SJSA1 (cell line): ENCODE measurements at places on chromosomes 7 and 10.

DNA sequence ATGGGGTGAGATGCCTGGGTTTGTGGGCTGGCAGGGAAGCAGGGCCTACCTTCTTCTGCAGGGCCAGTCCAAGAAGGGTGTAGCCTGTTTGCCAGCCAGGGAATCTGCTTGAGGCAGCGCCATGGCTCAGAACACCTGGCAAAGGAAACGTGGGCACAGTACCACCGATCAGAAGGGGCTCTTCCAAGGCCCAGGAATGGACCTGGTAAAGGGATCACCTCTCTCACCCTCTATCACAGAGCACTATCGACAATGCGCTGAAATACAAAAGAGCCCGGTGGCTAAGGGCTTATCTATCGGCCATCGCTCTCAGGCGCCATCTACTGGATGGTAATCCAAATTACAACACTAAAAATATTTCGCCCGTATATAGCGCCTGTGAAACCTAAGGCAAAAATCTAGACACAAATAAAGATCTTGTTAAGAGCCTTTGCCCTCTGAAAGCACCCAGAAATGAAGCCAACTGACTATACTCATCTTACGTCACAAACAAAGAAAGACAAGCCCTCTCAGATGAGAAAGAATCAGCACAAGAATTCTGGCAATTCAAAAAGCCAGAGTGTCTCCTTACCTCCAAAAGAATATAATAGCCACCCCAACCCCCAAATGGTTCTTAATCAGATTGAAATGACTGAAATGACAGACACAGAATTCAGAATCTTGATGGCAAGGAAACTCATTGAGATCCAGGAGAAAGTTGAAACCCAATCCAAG is 217.8 kb upstream of the HPS1 start:
- DNase-seq, result peak; percentile 11

DNA sequence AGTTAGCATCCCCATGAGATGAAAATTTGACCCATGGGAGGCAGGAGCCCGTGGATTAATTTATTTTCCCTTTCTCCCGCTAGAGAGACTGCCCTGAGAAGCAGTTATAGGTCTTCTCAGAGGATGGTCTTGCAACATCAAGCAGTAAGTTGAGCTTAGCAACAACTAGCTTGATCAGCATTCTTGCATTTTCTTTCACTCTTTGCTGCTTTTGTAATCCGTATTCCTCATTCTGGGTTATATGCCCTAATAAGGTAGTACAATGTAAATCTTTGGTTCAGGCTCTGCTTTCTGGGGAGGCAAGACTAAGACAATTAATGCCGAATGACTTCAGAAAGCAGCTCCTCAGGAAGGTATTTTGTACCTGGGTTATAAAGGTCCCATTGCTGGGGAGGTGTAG is 146.8 kb downstream of the FZD1 start:
- DNase-seq, result no peak

GRCh38 chr7:148379677-148380076 is 210.9 kb upstream of the C7orf33 start:
- DNase-seq, result no peak

DNA sequence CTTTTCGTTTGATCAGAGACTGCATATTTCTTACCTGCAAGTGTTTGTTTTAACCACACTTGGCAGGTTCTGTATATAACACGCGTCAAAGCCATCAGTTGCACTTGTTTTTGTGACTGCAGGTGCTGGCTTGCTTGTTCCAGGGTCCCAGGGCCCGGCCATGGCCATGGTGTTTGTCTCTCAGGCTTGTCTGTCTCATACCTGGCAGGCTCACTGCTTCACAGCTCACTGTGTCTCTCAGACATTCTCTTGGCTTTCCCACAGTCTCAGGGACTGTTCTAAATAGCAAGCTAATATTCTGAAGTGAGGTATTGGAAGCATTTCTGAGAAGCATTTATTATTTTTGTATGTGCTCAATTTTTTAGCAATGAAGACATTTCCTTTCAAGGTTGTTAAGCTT is 46.9 kb downstream of the GPR141 start:
- no peak for DNase-seq

DNA sequence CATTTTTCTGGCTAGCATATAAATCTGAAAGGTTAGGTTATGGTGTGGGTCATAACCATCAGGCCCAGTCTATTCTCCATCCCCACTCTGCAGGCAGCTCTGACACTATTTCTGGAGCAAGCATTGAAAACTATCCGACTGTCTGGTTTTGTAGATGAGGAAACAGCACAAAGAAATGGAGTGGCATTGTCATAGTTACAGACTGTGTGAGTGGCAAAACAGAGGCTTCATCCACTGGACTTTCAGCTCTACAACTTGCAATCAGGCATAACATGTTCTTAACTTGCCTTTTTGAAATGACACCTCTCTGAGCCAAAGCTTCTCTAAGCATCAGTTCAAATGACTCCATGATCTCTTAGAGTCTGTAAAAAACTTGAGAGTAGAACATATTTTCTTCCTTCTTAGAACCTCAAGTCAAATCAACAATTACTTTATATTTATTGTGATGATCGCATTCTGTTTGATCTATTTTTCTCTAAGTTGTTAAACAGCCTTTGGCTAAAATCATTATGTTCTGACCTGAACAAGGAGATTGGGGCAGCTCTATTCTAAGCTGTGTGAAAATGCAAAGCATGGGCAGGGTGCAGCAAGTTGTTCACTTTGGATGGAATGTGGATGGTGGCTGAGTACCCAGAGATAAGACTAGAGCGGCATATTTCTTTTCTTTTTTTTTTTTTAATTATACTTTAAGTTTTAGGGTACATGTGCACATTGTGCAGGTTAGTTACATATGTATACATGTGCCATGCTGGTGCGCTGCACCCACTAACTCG is 68.5 kb downstream of the LRRC4 start:
- DNase-seq, result no peak
